ENCODE measurements at places on chromosomes 2 and 18.

DNA sequence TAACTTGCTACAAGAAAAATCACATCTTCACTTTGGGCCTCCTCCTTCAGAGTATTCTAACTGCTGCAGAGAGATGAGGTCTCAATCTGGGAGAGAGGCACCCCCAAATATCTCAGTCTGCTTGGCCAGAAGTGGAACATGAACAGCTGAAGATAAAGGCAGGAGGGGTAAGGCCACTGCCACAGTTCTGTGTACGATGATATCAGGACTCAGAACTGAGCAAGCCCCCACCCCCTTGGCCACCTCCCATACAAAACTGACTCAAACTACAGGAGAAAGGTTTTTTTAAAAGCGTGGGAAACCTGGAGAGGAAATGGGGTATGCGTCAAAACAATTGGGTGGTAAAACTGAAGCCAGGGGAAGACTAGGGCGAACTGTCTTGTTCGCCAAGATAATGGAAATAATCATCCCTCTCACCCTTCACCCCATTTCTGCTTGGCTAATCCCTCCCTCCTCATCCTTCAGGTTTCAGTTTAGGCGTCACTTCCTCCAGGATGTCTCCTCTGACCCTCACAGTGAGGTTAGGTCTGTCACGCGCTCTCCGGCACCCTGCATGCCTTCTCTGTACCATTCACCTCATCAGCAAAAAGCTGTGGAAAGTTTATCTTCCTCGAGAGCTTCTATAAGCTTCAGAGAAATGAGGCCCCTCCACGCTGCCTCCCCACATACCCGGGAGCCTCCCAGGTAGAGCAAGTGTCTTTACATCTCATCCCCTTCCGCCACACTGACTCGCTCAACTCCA, 64.4 kb downstream of the SFXN5 start:
- DNase-seq = no peak

DNA sequence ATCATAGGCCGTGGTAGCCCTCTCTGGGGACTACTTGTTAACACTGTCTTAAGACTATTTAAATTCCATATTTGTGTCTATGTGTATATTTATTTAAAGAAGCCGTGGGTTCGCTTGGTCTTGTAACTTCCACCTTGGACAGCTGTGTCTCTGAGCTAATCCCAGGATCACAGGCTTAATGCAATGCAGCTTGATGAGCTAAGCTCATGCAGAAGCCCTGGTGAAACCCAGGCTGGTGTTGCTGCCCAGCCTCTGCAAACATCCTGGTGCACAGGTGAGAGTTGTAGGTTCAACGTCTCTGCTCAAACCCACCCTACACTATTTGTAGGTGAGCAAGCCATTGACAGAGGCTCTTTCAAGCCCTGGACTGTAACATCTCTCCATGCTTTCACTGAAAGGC, 211.8 kb downstream of the FAM210A start:
- DNase-seq = no peak

DNA sequence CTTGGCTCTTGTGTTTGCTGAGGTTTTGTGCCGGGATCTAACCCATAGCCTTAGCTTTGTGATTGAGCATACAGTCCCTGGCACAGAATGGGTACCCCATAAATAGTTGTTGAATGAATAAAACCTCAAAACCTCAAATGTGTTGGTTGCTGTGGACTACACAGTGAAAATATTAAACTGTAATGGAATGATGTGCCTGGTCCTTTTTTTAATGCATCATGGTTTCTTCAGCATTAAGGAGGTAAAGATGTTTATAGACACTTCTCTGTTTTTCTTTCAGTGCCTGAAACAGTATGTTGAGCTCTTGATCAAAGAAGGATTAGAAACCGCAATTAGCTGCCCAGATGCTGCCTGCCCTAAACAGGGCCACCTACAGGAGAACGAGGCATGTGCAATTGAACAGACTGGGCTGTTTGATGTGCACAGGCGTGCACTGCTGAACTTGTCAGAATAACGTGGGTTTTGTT, 97.0 kb downstream of the RNF144A start:
- no peak for DNase-seq

DNA sequence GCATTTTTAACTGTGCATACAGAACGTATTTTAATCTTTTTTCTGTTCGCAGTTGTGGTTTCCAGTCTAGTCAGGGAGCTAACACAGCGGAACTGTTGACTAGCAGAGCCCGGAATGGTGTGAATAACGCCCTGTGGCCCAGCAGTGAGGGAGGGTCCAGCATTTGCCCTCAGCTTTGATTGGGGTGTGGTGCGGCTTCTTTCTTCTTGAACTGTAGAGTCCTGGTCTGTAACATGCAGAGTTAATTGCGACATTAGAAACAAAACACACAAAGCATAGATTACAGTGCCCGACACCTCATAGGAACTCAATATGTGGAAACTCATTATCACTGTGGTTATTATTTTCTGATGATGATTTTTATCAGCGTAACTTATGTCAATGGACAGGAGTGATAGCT, 253.6 kb downstream of the SOX11 start:
- DNase-seq = no peak

- DNase-seq = no peak
Measured at GRCh38 chr2:121189011-121189410, 96.0 kb downstream of the TFCP2L1 start.

DNA sequence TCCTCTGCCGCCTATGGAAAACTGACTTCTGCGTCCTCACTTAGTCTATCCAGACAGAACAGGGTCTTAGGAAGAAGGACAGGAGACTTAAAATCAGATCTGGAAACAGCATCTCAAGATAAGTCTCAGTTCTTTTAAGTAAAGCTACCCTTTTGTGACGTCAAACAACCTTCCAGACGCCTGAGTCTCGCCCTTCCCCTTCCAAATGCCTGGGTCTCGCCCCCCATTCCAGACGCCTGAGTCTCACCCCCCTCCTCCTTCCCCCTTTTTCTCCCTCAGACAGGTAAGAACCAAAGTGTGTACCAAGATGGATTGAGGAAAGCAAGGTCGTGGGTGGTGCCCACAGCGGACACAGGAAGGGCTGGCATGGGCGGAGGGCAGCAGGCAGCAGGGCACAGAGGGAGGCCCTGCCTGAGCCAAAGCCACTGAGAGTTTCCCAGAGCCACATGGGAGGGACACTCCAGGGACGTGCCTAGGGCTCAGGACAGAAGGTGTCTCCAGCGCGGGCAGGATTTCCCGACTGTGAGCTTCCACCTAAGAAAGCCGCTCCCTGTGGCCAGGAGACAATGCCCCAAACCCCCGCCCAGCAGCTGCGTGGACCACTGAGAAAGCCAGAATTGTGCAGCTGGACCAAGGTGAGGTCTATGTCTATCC, 51.3 kb downstream of the ANKMY1 start:
- DNase-seq = no peak

DNA sequence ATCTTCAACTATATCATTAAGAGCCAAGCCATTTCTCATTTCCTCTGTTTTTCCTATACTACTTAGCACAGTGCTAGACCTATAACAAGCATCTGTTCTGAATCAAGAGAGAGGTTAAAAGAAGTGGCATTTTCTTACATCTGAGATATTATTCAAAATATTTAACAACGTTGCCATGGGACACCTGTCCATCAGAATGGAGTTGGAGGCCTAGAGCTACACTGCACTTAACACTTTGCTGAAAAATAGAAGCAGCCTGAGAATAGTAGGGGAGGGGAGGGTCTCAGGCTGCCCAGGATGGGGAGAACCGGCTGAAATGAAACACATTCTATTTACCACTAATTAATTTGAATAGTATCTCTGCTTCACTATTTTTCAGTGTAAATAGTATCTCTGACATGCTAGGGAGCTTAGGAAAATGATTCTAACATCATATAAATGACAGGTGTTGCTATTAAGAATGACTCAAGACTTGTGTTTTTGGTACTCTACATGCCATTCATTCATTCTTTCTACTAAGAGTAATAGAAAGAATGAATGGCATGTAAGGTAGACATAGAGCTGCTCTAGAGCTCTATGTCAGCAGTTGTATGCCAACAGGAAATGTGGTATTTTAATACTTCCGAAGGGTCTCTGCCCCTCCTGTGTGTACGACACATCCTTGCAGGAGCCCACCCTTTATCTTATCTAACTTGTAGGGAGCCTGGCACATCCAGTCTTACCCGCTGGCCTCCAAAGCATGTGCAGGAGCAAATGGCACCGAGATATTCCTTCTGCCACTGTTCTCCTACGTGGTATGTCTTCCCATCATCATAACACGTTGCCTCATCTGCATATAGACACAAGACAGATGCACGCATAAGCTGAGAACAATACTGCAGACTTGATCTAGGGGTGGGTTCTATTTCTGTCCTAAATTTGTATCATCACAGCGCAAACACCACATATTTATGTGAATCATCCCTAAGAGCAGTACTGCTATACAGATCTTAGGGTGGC, 52.6 kb downstream of the ATIC start:
- no peak for DNase-seq

DNA sequence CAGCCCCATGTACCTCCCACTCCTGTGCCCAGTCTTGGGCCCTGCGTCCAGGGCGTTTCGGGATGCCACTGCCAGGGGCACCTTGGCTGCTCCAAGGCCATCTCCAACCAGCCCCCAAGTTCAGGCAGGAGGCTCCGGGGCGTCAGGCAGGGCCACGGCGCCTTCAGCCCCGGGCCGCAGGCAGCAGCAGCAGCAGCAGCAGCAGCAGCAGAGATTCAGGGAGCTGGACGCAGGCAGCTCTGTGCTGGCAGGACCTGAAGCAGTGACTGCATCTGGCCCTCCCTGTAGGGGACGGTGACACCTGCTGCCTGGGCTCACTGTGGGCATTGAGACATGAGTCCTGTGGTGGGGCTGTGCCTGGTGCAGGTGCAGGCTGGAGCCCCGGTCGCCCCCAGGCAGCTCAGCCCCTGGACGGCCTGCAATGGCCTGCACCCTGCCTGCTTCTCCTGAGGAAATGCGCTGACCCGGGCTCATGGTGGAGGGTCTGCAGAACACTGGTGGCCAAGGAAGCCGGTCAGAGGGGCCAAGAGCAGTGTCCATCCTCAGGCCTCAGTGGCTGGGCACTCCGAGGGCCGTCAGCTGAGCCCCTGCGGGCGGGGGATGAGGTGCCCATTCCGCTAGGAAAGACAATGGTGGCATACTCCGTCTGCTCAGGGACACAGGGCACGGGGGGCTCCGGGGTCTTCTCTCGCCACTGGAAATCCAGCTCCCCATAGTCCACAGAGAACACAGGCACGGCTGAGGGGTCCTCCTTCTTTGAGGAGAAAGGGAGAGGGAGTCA, 8.0 kb downstream of the PDCD1 start:
- no peak for DNase-seq

DNA sequence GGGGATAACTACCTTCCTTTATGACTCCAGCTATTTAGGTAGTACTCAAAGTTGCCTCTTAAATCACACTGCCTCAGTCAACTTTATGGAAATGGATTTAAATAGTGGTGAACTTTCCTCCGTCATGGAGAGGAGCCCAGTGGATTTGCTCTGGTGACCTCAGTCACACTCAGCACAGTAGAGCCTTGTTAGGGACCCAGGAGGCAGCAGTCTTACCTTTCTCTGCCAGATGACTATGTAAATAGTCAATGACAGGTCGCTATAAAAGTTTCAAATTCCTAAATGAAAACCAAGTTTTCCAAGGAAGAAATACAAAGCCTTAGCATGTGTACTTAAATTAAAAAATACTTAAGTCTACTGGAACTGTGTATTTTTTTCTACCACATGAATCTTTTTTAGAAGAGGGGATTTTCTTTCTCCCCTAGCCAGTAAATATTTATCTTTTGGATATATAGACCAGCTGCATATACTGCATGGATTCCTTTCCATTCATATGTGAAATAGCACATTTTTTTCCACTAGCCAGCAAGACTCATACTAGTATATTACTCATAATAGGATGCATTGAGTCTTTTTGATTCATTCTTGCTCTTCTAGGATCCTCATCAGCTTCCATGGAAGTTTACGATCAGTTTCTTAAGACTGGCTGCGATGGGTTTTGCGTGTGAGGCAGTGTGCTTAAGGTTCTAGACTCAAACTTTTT, 147.1 kb downstream of the FMNL2 start:
- DNase-seq = no peak

DNA sequence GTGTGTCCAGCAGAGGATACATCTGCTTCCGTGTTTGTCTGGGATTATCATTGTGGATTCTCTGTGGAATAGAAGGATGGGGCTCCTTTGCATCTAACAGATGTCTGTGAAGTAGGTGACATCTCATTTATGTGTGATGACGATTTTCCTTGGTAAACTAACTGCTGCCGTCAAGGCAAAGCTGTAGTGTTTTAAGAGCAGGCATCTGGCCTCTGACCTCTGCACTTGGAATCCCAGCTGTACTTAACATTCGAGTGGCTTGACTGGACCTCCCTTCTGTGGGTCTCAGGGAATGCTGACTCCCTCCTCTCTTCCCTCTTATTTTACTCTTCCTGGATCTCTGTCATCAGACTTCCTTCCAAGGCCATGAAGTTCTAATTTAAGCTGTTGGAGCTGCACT, 56.4 kb downstream of the DCDC2C start:
- DNase-seq = no peak

DNA sequence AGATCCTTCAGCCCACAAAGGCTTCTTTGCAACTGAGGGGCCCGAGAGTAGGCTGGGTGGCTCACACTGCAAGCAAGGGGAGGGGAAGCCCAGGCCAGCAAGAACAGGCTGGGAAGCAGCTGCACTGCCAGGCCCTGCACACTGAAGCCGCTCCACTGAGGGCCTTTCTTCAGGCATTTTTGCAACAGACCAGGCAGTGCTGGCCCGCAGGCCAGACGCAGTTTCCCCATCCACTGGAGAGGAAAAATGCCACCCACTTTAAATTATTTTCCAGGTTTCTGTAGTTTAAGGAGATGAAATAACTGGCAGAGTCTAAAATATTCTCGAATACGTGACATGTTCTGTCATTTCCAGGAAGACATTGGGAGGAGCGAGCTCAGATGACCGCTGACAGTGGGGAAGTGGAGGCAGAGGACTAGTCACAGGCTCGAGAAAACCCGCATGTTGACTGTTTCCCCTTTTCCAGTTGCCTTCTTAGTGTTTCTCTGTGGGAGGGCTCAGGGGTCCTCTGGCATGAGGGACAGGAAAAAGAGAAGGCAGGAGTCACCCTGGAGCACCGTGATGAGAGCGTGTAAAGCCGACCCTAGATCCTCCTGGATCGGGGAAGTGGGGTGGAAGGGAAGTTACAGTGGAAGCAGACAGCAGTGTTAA, 53.3 kb upstream of the B3GNT7 start:
- DNase-seq = no peak

All from activated CD8-positive, alpha-beta memory T cell treated with anti-CD3 and anti-CD28 coated beads, Interleukin-2, amount 50 U/mL, for 4 hours (primary cell).